ENCODE measurements at places on chromosomes 3 and 15. TPM values are rescaled to one million over a fixed set of nuclear protein-coding genes. Genes with fewer than 3 reads are reported as not detected.

The ARPP21 gene
- total RNA-seq, result not detected

- no peak for DNase-seq
Measured at GRCh38 chr3:59558906-59559720, 509.3 kb upstream of the CFAP20DC start.

DNA sequence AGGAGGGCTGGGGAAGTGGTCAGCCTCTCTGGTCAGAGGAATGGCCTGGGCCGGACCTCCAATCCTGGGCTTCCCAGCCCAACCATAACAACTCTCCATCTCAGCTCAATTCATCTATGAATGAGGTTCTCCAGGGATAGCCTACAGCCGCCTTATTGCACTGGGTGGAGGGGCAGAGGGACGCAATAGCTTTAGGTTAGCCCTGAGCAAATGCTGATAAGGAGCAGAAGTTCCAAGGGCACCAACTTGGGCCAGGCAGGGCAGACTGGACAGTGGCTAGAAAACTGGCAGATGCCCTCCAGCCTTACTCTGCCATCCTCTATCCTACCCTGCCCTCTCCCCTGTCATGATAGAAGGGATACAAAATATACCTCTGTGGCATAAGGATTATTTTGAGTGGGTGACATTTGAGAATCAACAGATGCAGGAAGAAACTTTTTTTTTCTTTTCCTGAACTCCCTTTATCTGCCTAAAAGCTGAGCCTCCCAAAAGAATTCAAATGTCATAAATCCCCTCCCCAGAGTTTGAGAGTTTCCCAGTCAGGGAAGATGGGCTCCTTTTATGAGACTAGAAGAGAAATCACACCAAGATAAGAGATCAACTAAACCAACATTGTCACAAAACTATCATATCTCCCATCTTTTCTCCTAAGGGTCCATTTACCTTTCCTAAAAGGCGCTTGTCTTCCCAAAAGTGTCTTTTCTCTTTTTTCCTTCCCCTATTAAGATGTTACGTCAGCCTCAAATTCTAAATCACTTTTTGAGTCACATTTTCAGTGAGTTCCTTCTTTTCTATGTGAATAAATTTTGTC is 40.4 kb upstream of the C15orf39 start:
- no peak for DNase-seq

- DNase-seq, result no peak
Measured at GRCh38 chr15:78259232-78259631, 5.1 kb upstream of the DNAJA4 start.

Measured in activated T-cell treated with anti-CD3 and anti-CD28 coated beads, Interleukin-2, amount 50 U/mL, for 4 hours (primary cell).